ENCODE measurements at places on chromosomes 1 and 21.

DNA sequence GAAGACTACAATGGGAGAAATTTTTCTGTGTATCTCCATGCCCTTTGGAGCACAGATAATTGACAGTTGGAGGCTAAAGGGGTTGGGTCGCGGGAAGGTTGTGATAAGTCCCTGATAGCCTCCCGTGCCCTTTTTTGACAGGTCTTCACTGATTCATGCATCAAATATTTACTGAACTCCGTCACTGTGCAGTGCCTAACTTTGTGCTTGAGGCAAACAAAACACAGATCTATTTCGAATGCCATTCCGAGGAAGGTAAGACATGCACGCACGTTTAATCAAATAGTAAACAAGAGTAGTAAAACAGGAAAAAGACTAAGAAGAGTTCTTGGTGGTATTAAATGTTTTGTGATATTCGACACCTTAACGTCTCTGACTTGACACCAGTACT, 494 bp upstream of the PIP5K1A start:
- DNase-seq = no peak

DNA sequence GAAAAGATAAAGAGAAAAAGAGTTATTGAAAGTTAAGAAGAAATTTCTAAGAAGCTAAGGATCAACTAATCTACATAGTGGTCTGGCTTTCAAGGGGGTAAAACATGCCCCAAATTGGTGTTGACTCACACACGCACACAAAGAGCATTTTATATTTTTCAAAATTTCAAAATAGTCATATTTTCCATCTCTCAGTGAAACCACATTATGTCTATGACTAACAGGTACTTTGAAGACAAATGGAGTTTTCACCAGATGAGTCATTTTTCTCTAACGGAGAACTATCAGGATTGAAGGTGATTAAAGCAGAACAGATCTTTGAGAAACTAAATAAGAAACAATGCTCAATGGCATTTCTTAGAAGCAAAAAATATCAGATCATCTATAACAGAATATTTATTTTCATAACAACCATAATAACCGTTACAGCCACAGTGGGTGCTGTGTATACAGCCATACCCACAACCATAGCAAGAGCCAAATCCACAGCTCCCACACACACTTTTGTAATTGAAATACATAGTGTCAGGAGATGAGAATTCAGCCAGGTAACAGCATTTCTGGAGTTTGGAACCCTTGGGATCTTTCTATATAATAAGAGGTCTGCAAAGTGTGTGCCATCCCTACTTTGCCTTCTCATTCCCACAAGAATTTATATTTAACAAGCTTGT, at the start of gene KRTAP21-3:
KRTAP21-3 (minus strand) TSS at position 539 of the 671 bp plus-strand sequence; CDS start at position 521, 18 bp downstream.
- DNase-seq = no peak

- DNase-seq = no peak
These were observed 69.7 kb downstream of the NOS1AP start for GRCh38 chr1:162139211-162139610.

DNA sequence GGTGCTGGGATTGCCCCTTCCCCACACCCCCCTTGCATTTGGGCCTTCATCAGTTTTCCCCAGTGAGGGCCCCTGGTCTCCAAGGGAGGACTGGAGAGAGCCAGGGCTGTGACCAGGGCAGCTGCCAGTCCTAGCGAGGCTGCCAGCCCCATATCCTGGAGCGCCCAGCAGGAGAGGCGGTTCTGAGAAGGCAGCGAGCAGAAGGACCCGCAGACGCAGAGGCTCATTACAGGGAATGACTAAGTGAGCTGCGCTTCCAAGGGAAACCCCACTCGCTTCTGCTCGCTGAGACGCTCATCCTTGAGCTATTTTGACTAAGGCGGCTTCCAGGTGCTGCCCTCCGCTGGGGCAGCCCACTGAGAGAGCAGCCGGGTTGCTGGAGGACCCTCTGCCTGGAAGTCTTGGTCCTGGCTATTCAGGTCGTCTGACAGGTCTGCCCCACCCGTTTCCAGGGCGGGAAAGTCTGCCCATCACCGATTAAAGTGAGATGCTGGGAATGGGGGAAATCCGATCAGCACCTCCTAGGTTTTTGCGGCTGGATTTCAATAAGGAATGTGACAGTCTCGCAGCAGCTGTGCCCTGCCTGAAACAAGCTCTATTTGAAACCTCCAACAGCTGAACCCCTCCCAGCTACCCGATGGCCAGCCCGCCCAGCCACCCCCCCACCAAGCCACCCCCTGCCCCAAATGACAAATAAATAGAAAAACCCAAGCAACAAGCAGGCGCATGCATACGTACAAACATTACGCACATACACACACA, 2.8 kb downstream of the KCNN3 start:
- no peak for DNase-seq

DNA sequence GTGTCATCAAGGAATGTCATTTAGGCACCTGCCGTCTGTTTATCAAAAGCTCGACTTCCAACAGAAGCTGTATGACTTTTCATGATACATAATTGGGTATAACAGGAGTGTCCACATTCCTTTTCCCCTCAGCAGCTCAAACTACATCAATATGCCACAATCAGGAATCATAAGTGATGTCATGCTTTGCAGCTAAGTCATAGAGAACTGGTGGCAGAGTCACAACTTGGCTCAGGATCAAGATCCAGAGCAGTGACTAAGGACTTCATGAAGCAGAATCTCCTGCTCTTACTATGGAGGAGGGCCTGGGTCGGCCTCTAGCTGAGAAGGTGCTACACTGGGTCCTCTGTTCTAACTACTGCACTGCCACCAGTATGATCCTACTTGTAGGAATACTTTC, 36.5 kb upstream of the AGBL4 start:
- DNase-seq = no peak

DNA sequence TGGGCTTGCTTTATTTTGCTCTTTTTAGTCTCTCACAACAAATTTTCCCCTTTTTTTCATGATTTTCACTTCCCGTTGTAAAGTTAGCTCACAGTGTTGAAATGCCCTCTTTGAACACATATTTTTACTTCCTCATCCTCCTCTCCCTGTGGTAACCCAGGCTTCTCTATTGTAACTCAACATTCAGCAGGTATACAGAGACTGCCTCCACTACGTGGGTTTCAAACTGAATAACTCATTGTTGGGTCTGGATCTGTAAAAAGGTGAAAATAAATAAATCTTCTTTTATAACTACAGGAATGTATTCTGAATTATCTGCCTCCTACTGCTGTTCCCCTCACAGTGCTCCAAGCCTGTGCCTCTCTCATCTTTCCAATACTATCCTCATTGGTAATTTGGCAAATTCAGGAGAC, 166.4 kb downstream of the RUNX1 start:
- no peak for DNase-seq

DNA sequence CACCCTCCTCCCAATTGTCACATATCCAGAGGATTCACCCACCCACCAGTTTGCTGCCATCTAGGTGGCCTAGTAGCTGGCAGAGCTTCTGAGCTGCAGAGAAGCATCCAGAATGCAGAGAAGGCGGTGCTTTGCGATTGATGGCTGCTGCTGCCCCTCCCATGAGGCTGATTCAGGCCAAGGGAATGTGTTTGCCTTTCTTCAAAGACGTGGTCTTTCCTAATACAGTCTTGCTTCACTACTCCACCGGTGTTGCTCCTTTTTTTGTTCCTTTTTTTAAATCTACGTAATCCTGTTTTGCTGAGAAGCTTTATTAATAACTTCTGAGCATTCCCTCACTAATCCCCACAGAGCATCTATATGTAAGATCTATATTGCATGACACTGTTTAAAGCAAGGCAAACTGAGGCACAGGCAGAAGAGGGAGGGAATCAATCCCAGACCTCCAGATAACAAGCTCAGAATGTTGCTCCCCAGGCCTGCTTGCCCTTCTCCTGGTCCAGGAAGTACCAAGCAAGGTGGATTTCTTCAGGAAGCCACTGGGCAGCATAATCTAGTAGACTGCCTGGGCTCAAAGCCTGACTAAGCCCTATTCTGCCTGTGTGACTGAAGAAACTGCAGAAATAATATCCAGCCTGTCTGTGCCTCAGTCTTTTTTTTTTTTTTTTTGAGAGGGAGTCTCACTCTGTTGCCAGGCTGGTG, 275.5 kb upstream of the FMN2 start:
- DNase-seq = no peak

- no peak for DNase-seq
These were observed 54.2 kb downstream of the BTBD8 start for GRCh38 chr1:92134331-92134730.

- DNase-seq = no peak
These were observed 591 bp downstream of the KCTD3 start for GRCh38 chr1:215567491-215568298.

- DNase-seq = no peak
These were observed 125.3 kb upstream of the GREM2 start for GRCh38 chr1:240737298-240737697.

- DNase-seq = no peak
These were observed 139.7 kb upstream of the ERRFI1 start for GRCh38 chr1:8165595-8166360.

DNA sequence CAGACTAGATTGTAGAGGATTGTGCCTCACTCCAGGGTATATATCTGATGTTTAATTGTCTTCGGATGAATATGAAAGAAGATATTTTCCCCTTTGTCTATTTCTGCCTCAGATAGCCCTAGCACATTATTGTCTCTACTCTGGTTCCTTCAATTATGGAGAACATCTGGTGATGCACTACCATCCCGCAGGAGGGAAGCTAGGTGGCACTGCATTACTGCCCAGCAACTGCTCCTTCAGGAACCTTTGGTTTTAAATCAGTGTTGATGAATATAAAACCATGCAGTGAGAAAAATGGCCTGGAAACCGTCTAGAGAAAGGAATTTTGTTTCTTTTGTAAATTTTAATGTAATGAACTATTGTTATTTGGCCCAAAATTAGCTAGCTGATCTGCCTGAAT, 68.5 kb downstream of the GPR88 start:
- DNase-seq = no peak

DNA sequence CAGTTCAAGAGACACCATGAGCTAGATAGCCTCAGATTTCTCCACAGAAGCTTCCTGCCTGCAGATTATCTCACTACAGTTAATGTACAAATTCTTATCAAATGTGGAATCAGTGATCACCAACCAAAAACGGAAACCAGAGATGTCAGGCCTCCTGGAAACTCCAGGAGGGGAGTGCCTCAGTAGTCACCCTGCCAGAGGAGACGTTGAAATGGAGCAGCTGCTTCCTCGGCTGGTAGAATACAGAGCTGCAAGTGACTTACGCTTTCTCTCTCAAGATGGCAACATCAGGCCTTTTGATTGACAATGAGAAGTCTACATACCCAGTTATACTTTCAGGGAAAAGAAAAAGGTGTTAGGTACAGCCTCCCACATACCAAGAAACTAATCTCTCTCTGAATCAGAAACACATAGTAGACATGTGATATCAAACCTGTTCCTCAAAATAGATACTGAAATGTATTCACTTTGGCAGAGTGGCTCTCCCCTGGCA, 52.2 kb downstream of the ACP6 start:
- DNase-seq = no peak

DNA sequence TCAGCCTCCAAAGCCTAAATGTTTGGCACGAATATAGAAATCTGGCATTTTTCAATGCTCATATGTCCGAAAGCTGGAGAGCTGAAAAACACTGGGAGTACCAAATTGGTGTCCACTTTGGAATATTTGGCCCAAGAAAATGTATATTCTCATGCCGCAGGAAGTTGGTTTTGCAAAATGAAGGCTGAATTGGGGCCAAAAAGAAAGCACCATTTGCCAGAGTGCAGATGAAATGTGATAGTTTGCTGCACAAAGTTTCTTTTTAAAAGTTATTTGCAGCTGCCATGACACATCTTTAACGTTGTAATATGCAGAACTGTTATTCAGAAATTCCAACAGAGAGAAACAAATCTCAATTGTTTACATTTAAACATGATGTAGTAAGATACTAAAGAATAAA, 124.2 kb upstream of the LYPLAL1 start:
- no peak for DNase-seq

DNA sequence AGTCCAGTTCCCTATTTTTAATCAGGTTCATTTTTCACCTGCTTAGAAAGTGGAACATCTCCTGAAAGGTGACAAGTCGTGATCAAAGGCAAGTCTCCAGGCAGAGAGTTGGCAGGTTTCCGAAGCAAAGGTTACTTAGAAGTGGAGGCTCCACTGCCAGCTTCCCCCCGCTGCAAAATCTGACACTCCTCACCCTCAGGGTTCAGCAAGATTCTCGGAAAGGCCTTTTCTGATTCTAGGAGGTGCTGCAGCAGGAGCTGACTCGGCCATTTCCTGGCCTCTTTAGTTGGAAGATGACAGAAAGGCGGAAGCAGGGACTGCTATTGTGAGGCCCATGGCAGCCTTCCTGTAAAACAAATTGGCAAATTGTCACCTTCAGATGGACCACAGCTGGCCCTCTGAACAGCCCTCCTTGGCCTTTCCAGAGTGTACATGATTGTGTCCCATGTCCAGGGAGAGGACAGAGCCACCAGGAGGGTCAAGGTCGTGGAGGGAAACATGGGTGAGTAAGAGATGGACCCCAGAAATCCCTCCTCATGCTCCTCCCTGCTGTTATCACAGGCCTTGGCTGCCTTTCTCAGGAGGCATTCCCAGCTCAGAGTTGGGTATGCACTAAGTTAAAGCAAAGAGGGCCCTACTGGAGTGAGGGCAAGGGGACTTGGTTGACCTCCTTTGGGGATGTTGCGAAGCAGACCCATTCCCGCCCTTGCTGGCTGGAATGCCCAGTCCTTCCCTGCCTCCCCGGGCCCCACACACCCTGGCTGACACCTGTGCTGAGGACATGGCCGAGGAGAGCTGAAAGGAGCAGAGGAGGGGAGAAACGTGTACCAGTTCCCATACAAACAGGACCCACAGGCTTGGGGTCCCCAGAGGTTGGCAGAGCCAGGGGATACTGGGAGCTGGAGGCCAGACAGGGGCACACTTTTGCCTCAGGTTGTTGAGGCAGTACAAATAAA, 115.5 kb upstream of the IRF2BP2 start:
- DNase-seq = no peak

DNA sequence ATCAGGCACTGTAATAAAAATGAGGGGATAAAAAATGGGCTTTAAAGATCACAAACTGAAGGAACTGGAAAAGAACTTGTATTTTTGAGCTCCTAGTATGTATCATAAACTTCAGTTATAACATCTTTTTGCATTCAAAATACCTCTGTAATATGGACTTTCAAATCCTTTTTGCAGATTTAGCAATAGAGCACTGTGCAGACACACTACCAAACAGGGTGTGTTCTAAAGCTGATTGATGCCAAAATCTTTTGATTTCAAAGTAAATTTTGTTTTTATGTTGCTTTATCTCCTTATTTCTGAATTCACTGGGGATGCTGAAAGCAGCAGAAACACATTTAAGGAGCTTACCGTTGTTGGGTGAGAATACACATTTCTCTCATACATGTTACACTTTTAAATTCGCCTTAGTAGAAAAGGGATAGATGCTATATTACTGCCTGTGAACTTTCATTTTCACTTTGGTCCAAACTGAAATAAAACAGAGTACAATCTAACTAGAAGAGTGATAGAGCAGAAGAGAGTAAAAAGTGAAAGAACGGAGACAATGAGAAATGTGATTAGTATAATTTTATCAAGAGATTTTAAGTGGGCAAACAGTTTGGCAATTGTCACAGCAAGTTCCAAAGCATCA, 1126.6 kb downstream of the BRINP3 start:
- no peak for DNase-seq

- no peak for DNase-seq
These were observed 150.7 kb downstream of the SETD4 start for GRCh38 chr21:35909456-35910223.
